ENCODE measurements at places on chromosomes 2 and 18. TPM values are rescaled to one million over a fixed set of nuclear protein-coding genes. Genes with fewer than 3 reads are reported as not detected.

DNA sequence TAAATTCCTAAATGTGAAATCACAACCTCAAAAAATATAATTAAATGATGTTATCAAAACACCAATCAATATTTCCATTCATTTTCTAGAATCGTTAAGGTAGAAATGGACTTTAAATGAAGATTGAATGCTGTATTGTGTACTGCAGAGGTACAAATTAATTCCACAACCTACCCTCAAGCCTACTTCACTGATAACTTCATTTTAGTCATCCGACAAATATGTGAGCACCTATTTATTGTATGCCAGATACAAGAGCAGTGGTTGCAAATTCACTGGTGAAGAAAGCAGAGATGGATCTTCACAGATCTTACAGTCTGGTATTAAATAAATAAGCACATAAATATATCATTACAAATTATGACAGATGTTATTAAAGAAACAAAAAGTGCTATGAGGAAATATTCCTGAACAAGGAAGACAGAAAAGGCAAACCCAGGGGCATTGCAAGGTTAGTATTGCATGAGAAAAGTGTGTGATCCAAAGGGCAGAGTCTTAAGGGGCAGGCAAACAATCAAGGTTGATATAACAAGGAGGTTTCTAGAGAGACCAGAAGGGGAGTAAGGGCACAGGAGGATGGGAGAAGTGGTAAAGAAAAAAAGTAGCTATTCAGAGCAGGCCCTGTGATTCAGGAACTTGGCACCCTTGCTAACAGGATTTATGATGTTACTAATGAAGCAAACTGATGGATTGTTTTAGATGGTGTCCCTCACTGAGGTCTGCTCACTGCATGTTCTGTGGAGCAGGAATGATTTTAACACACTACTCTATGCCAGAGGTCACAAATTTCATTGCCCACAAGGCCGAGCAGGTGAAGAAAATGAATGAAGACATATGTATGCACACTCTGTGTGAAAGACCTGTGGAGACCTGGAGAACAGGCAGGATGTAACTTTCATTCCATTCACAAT, 128.0 kb upstream of the CCDC150 start:
- DNase-seq = no peak

DNA sequence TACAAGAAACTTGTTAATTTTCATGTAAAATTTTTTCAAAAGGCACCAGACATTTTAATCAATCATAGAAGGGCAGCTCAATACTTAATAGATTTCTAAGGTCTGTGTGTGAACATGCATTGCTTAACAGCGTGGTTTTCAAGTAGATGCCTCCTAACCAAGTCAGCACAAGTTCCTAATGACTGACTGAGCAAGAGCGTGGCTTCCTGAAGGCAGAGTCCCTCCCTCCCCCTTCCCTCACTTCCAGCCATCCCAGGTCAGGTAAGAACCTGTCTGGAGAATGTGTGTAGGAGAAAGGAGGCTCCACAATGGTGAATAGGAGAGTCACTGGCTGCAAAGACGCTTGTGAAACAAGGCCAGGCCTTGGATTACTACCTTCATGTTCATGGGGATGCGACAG, 33.5 kb upstream of the DAPL1 start:
- DNase-seq = no peak

The C1QL2 gene
- 0.41 TPM for total RNA-seq

DNA sequence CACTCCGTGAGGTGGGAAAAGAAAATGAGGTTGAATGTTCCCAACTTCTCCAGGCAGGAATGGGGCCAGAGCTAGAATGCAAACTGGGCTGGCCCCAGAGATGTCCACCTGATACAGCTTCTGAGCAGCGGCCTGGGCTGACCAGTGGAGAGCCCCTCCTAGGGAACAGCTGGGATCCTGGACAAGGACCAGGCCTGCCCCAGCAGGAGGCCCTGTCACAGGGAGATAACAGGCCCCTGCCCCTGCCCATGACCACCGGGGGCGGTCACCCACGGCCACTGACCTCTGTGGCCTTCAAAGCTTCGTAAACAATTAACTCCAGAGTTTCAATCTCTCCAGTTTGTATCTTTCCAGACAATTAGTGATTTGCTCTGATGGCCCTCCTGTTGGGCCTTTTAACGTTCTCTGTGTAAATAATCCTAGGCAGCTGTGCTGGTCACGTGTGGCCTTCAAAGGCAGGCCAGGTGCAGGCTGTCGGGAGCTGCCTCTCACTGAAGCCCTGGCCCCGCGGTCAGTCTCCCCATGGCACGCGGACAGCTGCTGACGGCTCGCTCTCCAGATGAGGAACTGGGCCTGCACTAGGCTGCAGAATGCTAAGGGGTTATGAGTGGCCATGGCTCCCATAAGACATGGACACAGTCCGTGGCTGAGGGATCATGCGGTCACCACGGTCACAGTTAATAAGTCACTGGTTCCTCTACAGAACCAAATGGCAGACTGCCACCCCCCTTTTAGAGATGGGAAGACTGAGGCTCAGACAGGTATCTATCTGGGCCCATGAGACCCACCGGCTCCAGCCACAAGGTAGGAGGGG, 9.2 kb downstream of the HS6ST1 start:
- DNase-seq = no peak

The CTNNA2 gene
- 182 TPM for total RNA-seq

DNA sequence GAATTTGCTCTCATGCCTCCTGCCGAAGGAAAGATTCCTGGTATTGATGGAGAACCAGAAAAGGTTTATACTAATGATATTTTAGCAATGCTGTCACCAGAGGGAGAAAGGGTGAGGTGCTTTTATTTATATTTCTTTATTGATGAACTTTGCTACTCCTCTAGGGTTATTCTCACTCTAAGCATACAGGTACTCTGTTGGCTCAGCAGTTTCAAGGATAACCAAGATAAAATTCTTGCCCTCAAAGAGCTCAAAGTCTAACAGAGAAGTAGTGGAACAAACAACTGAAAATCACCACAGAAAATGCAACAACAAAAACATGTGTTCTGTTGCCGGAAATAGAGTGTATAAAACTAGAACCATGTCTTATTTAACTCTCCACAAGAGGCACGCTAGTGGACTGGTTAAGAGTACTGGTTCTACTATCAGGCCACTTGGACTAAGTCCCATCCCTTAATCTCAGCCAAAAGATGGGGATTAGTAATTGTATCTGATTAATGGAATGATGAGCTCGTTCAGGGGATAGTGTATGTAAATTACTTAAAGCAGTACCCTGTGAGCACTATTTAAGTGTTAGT, 103.6 kb downstream of the DNAH6 start:
- no peak for DNase-seq

The B3GNT7 gene
- total RNA-seq = 0.82 TPM

The SERPINE2 gene
- 36.3 TPM for total RNA-seq

The FAM110C gene
- 8.6 TPM for total RNA-seq

- DNase-seq = no peak
These were observed 25.6 kb downstream of the ZNF236 start for GRCh38 chr18:76847916-76848315.

DNA sequence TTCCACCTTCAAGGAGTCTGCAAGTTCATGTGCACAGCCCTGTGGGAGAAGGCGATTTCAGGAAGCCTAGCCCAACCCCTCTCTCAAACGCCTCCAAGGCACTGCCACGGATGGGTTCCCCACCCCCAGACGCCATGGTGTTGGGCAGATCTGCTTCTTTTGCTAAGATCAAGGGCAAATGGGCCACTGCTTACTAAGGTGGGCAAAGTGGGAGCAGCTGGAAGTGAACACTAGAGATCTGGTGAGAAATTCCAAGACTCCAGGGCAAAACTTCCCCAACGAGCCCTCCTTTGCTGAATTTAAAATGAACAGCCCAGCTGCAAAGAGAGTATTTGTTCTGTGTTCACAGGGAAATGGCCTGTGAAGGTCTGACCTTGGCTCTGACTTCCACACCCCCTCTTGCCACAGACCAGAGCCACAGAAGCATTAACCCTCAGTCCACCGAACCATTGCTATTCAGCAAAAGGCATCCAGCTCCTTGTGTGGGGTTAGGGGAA, 45.1 kb upstream of the ZBTB7C start:
- DNase-seq = no peak

DNA sequence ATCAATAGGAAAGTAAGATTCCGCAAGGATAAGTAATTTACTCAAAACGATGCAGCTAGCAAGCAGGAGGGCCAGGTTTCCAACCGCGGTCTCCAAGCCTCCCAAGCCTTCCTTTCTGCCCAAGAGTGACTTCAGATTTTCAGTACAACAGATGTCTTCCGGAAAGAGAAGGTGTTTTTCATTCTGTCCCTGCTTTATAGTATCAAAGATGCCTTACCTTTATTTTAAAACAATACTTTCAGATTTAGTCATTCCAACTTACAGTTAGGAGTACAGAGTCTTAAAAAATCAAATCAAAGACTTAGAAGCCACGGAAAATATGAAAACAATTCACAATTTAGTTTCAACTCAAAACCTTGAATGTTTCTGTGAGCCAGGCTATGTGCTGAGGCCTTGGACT, 43.6 kb downstream of the CYB5A start:
- DNase-seq = no peak

The TSPYL6 gene
- total RNA-seq = not detected

- no peak for DNase-seq
These were observed 35.4 kb downstream of the PPP4R3B start for GRCh38 chr2:55581874-55582547.

DNA sequence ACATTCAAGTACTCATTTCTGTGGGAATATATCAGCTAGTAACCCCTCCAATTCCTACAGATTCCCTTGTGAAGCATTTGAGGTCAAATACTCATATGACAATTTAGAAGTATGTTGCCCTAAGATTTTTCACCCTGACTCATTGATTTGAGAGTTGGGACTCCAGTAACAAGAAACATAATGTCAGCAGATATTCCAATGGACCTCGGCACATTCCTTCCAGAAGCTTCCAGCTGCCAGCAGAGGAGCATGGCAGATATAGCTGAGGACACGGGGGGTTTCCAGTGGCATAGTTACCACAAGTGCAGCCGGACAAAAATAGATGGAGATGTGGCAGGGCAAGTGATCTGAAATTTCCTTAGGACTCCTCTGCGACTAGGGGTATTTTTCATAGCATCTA, 101.9 kb upstream of the ARHGAP28 start:
- DNase-seq = no peak

The CELF4 gene
- 92.9 TPM for total RNA-seq

DNA sequence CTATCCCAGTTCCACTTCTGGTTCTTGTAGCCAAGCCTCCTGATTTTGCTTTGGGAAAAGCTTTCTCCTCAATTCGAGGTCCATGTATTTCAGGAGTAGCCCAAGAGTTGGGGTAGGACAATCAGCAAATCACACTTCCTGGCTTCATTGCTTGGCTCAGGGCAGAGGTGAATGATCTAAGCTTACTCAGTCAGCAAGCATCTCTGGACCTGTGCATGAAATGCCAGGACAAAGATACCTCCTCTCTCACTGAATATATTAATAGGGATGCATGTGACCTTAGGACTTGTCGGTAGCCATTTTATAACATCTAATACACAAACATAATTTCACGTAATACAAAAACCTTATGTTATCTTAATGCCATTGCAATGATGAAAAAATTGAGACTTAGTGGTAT, 373.1 kb downstream of the TGIF1 start:
- DNase-seq = no peak

DNA sequence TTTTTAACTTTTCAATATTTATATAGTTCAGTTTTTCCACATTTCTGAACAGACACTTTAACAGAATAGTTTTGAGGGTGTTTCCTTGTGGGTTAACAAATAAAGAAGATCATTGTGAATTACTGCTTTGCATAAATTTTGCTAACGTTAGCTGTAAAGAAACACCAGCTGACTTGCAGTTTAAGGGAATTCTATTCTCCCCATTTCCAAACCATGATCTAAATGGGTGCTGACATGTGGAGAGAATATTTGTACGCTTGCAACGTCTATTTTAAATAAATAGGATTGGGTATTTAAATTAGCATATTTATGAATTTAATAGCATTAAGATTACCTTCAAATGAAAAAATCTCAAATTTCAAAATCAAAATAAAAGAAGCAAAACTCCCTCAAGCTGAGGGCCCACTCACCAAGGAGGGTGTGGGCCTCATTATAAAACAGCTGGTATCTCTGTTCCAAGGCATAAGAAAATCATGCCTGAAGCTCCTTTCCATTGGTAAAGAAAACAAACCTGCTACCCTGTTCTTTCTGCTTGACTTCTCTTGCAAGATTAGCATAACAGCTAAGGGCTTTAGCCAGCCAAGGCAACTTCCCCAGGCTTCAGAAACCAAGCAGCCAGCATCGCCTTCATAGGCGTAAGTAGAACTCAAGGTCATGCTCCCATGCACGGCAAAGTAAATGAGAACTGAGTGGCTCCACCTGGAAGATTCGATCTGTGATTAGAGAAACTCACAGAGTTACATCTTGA, 3.2 kb downstream of the MRO start:
- DNase-seq = no peak

- no peak for DNase-seq
These were observed 18.7 kb downstream of the PRKAG3 start for GRCh38 chr2:218812861-218813260.

- no peak for DNase-seq
These were observed 33.1 kb upstream of the SMAD7 start for GRCh38 chr18:48983793-48984437.

DNA sequence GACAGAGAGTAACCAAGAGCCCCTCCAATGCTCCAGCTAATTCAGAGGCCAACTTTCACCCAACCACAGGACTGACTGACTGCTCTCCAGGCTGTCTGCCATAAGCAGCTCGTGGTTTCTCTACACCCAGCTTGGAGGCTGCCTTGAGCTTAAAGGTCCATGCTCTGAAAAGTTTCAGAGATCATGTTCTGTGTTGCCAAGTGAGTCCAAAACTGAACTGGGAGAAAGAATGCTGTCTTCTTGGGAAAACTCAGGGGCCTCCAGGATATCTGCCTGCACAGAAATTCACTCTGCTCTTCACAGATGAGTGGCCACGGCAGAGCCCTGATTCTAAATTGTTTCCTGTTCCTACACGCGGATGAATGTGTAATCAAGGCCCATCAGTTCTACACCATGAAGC, 51.1 kb downstream of the LPIN2 start:
- DNase-seq = no peak

DNA sequence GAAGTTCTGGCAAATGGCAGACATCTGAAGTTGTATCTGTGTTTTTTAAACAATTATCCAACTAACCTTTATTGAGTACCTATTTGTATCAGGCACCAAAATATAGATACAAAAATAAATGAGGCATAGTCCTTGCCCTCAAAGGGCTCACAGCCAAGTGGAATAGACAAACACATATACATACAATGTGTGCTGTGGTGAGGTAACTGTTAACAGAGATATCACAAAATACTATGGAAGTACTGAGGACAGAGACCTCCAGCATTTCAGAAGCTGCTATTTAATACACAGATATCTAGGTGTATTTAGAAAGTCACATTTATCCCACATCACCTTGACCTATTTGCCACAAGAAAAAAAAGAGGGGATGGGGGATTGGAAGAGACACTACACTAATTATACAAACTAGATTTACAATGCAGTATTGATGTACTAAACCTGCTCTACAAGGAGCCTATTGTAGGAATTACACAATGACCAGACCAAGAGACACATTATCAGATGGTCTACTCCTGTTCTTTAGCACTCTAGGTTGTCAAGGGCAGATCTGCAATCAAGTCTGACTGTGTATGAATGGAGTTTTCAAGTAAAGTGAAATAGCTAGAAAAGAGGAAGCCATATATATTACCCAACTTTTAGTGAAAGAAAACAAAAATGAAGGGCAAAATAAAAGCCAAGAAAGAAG, 62.2 kb downstream of the SPIRE1 start:
- no peak for DNase-seq

All from frontal cortex (tissue), 4 donors.